ENCODE measurements at places on chromosomes 1 and 21. TPM values are rescaled to one million over a fixed set of nuclear protein-coding genes. Genes with fewer than 3 reads are reported as not detected.

DNA sequence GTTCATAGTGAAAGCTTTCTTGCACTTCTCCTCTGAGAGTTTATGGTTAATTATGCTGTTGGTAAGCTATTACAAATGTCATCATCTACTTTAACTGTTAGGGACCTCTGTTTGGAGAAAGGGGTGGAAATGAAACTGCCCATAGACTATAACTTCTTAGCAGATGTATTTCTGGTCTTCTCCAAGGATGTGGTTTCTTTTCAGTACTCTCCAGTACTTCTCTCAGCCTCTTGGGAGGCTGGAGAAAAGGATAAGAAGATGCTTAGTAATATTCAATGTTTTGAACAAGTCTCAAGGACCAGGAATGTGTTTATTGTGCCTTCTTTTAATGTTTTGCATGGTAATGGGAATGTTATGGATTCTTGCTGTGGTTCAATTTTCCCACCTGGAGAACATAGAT lies 60.4 kb downstream of the LAMC2 start:
- DNase-seq = no peak

GRCh38 chr1:40857737-40858136 lies 4.4 kb downstream of the CITED4 start:
- DNase-seq = no peak

DNA sequence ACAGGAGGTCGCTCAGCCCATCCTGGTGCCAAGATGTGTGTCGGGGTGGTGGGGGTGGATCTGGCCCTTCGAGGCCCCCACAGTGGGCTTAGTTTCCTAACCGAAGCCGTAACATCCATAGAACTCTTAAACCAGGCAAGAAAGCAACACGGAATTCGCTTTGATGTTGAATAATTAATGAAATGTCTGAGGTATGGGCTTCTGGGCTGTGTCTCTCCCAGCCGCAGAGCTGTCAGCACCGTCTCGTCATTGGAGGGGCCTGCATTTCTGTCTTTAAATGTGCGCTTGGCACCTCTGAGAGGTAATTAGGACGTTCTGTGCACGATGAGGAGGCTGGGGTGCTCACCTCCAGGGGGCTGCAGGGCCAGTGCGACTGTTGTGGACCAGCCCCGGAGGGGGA lies 13.3 kb upstream of the PLCH2 start:
- no peak for DNase-seq

- peak; percentile 70 for DNase-seq
These were observed 135.7 kb upstream of the KRTAP19-8 start for GRCh38 chr21:31173881-31174555.

- no peak for DNase-seq
These were observed 34.1 kb upstream of the GPR153 start for GRCh38 chr1:6294890-6295556.

GRCh38 chr1:224433041-224433691 lies 1.4 kb downstream of the WDR26 start:
- no peak for DNase-seq

DNA sequence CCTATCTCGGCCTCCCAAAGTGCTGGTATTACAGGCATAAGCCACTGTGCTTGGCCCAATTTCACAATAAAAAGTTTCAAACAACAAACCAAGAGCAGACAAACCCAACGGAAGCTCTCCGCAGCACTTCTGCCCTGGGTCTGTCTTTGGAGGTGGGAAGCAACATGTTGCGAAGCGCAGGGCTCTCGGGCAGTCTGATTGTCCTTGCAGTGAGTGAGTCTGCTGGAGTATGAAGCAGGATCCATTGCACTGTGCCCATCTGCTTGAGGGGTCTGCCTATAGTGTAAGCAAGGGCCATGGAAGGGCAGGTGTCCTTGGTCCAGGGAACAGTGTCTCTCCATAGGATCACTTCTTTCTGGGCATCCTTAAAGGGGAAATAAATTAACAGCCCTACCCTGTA lies 14.6 kb upstream of the PARP1 start:
- DNase-seq = no peak

DNA sequence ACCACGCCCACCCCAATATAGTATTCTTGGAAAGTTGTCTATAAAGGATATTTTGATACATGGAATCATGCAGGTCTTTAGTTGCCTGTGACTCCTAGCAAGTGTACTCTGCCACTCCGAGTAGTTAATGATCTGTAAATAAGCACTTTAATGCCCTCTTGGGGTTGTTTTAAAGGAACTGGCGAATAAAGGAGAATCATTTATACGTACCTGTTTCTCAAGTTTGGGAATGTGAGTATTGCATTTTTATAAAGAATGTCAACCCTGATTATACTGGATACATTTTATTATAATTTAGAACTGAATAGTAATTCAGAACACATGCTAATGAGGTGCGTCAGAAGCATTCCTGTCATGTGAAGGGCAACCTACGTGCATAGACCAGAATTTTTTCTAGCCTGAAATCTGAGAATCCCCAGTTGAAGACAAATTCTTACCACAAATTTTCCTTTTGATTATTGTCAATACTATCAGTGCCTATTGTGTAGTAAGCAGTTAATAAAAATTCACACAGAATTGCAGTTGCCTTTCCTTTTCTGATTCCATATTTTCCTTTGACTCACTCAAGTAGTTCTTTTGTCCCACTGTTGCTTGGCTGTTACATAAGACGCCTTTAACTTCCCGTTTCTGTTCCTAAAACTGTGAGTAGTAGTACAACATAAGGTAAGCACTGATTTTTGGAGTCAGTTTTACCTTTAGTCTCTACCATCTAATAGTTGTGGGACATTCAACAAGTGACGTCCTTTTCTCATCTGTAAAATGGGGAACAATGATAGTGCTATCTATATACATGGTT lies 5.1 kb downstream of the AHCYL1 start:
- DNase-seq = no peak

DNA sequence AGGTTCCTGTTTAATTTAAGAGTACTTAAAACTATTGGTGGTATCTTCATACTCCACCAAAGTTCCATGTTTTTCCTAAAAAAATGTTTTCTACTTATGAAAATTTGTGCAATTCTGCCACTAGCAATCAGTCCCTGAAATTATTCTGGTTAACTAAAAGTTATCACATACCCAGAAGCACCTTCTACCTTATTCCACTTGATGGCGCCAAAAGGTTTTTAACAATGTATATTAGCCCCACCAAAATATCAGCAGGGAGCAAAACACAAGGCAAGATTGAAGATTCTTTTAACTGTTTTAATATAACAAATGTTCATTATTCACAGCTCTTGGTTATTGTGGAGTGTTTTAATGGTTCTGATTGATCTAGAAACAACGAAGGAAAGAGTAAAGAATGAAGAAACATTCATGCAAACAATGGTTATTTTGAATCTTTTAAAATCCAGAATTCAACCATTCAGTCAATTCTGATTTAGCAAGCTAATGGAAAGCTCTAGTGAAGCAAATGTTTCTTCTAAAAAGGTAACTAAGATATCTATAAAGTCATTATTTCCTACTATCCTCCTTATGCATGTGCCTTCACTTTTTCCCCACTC lies 67.2 kb downstream of the TTLL7 start:
- peak; percentile 10 for DNase-seq

The ESRRG gene
- total RNA-seq = not detected

The OLFM3 gene
- 0.27 TPM for total RNA-seq

The BMP8A gene
- 0.27 TPM for total RNA-seq
